SW 1271 (cell line): ENCODE measurements at places on chromosomes 6 and 20.

DNA sequence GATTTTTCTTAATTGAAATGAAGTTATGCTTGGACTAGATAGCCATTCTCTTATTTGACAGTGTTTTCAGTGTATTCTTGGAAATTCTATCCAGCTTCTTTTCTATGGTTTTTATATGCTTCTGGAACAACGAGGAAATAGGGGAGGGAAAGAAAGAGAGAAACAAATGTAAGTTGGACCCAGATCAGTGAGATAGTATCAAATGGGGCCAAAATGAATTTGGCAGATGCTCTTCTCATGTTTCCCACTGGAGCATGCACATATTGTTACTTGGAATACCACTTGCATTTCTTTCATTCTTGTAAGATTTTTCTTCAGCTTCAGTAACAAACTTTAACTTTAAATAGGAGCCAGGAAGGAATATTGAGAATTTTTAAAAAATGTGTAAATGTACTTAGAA lies 312.3 kb downstream of the PRL start:
- DNase-seq: no peak

DNA sequence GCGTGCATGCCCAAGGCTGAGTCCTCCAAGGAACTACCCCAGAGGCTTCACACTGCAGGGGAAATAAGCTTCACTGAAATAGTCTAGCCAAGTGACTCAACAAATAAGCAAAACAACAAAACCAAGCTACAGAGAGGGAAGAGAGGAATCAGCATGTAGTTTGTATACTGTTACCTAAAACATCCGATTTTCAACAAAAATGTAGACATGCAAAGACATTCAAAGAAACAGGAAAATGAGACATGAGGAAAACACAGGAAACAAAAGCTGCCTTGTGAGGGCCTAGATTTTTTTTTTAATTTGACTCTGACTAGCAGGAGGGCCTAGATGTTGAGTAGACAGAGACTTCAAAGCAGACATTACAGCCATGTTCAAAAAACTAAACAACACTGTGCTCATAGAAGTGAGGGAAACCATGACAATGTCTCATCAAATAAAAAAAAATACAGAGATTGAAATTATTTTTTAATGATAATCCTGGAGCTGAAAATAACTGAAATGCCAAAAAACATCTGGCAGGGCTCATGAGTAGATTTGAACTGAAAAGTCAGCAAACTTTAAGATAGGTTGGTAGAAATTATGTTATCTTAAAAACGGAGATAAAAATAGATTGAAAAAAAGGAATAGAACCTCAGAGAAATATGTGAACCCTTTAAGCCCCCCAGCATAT lies 16.4 kb upstream of the KIF25 start:
- DNase-seq: no peak

DNA sequence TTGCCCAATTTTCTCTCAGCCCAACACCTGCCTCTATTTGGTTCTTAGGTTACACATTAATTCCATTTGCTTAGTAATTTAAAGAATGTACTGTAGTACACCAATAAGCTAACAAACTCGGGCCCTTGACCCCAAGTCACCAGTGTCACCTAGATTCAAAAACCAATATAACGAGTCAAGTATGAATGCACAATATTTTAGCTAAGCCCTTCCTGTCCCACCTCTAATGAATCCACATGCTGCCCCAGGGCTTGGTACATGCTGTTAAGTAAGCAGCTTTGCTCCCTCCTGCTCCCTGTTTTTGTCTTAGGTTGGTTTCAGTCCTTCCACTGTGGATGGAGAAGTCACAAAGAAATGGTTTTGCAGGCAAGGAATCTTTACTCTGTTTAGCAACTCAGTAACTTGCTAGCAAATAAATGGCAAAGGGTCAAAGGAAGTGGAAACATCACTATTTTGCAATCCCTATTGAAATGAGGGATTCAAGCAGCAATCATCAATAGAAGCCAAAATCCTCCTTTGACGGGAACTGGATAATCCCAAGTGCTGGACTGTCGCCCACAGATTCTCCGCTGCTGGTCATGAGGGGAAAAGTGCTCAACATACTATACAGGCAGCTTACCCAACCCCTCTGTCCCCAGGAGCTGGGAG lies 5.0 kb upstream of the MPC1 start:
- no peak for DNase-seq

- no peak for DNase-seq
Observed at GRCh38 chr20:57245997-57246396, 20.4 kb downstream of the BMP7 start.

- DNase-seq: no peak
Observed at GRCh38 chr20:24632581-24632980, 163.2 kb downstream of the SYNDIG1 start.

GRCh38 chr6:87407561-87407900 lies 241 bp upstream of the CFAP206 start:
- peak; percentile 80 for DNase-seq

- peak; percentile 95 for DNase-seq
Observed at GRCh38 chr6:73580247-73581149, 59.7 kb upstream of the EEF1A1 start.

GRCh38 chr20:33667676-33668465 lies 1.1 kb downstream of the ACTL10 start:
- DNase-seq: peak; percentile 77

GRCh38 chr20:15071085-15071808 lies 733.8 kb upstream of the FLRT3 start:
- DNase-seq: no peak

- no peak for DNase-seq
Observed at GRCh38 chr6:137148306-137149034, 25.0 kb downstream of the IL22RA2 start.

DNA sequence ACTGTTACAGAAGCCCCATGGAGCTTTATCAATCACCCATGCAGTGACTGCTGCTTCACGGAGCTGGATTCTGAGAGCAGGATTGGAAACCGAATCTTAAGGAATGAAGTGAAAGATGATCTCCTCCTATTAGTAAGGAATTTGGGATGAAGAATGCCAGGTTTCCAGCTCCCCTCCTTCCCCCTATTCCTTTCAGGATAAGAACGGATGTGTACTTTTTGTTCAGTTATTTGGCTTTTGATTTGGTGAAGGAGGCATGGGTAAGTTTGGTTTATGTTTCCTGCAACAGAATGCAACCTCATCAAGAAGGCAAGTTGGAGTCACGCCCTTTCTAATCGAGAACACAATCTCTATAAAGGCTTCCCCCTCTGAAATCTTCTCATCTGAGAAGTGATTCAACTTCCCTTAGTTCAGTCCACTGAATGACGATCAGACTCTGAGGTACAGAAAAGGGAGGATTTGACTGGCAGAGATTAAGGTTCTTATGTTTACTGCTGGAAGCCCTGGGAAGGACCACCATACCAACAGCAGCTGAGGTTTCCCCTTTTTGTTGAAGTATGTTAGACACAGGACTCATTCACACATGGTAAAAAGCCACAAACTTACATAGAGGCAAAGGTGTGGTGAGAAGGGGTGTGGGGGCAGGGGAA lies 5.5 kb downstream of the ELMO2 start:
- no peak for DNase-seq

DNA sequence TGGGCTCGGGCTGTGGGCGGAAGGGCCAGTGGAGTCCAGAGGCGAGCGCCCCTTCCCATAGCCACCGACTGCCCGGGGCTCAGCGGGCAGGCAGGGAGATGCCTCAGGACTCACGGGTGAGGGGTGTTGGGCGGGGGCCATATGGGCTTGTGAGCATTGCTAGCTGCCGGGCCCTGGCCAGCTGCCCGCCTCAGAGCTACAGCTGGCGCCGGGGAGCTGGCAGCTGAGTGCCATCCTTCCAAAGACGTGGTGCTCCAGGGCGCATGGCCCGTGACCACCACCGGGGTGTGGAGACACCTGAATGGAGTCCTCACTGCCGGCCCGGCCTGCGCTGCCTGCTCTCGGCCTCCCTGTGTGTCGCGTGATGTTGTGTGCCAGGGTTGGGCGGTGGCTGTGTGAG lies 10.6 kb upstream of the RBBP8NL start:
- DNase-seq: no peak

- DNase-seq: no peak
Observed at GRCh38 chr6:157428427-157429202, 47.6 kb downstream of the ZDHHC14 start.

- DNase-seq: no peak
Observed at GRCh38 chr6:146595972-146596731, 2.6 kb upstream of the ADGB start.

DNA sequence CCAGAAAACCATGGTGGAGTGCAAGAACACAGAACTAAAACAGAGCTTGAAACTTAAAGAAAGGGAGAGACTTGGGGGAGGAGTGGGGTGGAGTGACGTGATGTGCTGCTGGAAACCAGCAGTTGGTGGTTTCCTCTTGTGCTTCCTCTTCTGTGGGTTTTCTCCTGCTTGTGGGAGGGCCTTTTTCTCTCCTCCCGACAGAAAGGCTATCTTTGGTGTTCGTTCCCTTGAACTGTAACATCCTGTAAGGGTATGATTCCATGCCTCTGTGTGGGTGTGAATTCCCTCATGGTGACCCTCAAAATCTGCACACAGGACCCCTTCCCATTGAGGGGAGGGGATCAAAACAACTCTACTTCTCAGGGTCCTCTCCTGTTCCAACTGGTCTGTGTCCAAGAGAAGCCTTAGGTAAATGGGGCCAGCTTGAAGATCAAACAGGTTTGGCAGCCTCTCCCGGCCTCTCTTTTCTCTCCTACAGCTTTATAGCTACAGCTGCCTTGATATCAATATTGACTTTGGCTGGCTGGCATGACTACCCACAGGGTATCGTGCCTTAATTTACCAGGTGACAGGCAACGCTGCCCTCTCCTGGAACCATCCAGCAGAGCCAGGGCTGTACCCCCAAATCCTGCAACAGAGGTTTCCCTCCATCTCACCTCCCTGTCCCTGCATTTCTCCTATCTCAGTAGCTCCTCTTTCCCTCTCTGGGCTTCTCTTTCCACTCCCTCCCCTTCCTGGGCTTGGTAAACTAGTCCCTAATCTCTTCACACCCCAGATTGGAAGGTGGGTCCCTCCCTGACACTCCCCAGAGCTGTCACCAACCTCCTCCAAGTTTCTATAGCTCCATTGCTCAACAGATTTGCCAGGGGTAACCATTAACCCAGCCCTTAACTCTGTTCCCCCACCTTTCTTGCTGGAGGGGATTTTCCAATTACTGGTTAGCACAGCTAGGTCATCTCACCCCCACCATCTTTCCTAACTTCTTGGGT lies 1.5 kb upstream of the MSH5 start:
- DNase-seq: peak; percentile 87
